ENCODE measurements at places on chromosomes 12 and 14.

- DNase-seq, result no peak
Observed at GRCh38 chr12:85530456-85530855, 250.4 kb downstream of the ALX1 start.

- no peak for DNase-seq
Observed at GRCh38 chr12:58106195-58106594, 164.8 kb downstream of the ATP23 start.

GRCh38 chr12:48903982-48904411 lies 21.3 kb downstream of the FKBP11 start:
- peak; percentile 96 for DNase-seq

- DNase-seq, result no peak
Observed at GRCh38 chr12:87870493-87871460, 158.4 kb downstream of the C12orf50 start.

- peak; percentile 88 for DNase-seq
Observed at GRCh38 chr12:94231709-94232108, 83.3 kb downstream of the PLXNC1 start.

DNA sequence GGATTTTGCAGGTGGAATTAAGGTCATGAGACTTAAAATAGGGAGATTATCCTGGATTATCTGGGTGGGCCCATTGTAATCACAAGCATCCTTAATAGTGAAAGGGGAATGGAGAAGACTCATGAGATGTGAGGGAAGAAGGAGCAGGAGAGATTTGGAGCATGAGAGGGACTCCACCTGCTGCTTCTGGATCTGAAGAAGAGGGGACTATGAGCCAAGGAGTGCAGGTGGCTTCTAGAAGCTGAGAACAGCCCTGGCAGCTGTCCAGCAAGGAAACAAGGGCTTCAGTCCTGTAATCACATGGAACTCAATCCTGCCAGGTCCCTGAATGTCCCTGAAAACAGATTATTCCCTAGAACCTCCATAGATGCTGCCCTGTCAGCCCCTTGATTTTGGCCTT lies 67.8 kb downstream of the PELI2 start:
- no peak for DNase-seq

GRCh38 chr12:75317784-75318183 lies 12.3 kb downstream of the CAPS2 start:
- peak; percentile 46 for DNase-seq

DNA sequence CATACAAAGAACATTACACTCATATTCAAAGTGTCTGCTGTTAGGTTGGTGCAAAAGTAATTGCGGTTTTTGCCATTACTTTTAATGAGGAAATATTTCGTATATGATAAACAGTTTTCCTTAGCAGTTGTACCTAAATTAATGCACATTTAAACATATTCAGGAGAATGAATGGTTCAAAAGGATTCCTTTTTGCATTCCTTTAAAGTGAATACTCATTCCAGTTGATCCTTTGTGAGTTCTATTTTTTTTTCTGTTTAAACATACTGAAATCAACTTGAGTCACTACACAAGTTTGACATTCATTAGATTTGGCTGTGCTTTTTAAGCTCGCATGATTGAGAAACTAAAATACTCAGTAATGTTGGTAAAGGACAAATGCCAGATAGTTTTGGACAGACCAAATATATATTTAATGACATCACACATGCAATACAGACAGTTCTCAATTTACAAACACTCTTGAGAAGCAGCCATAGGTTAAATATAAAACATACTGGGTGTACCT lies 13.8 kb upstream of the SLC38A2 start:
- DNase-seq, result no peak

DNA sequence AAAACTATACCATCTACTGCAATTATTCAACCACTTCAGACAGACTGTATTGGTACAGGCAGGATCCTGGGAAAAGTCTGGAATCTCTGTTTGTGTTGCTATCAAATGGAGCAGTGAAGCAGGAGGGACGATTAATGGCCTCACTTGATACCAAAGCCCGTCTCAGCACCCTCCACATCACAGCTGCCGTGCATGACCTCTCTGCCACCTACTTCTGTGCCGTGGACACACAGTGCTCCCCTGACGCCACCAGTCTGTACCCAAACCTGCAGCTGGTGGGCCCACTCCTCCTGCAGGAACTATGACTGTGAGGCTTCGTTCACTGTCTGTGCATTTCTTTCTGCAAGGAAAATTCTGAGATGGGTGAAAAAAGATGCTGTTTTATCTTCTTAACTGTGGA lies 284.7 kb downstream of the DAD1 start:
- DNase-seq, result no peak

DNA sequence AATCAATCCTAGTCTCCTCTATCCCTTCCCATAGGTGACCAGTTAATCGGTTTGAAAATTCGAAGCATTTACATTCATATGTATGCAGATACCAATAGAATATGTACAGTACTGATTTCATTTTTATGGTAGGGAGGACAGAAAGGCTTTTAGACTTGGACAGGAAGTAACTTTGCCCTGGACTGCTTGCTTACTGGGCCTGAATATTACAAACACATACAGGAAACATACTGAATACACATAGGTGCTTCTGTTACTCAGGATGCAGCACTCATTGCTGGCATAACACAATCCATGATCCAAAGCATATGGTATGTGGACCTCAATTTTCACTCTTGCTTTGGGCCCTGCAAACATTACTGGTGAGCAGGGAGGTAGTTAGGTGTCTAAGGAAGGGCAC lies 71.1 kb downstream of the CATSPERB start:
- DNase-seq, result no peak

- DNase-seq, result no peak
Observed at GRCh38 chr12:98439471-98439951, 75.9 kb upstream of the TMPO start.

- DNase-seq, result no peak
Observed at GRCh38 chr12:91074851-91075250, 17.0 kb upstream of the KERA start.

- DNase-seq, result peak; percentile 51
Observed at GRCh38 chr14:37594971-37595808, at the start of the genes FOXA1 and TTC6. FOXA1 (minus strand) TSS chr14:37595249; CDS start chr14:37594972, 277 bp downstream. TTC6 (plus strand) TSS chr14:37595629; CDS start chr14:37622065, 26,436 bp downstream.

DNA sequence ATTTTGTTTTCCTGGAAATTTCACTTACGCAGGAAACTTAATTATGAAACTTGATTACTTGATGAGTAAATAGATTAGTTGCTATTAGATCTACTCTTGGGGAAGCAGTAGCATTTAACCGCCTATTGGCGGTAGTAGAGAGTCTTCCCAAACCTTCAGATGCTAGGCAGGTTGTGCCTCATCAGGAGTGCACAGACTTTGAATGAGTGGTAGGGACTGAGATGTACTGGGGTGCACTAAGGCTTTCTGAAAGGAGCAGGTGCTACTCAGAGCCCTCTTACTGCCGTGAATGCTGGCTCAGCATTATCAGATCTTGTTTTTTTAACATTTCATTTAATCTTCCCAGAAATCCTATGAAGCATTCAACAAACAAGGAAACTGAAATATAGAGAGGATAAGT lies 7.7 kb downstream of the GATC start:
- peak; percentile 76 for DNase-seq

- no peak for DNase-seq
Observed at GRCh38 chr12:6275928-6276887, 34.3 kb upstream of the PLEKHG6 start.

DNA sequence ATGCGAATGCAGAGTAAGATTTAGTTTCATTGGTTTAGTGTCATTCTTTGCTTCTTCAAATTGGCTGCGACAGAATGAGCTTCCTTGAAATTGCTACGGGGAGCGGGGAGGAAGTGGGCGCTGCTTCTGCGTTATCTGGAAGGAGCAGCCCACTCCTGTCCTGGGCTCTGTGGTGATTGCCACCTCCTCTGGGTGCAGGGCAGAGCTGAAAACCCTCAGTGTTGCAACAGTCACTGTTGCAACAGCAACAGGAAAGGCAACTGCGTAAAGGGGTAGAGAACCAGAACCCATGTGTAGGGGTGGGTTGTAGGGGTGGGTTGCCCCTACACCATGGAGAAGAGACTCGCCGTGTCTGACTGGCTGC lies 57.7 kb downstream of the MAX start:
- peak; percentile 99 for DNase-seq

GRCh38 chr12:45928309-45928708 lies 62.1 kb downstream of the SCAF11 start:
- no peak for DNase-seq

DNA sequence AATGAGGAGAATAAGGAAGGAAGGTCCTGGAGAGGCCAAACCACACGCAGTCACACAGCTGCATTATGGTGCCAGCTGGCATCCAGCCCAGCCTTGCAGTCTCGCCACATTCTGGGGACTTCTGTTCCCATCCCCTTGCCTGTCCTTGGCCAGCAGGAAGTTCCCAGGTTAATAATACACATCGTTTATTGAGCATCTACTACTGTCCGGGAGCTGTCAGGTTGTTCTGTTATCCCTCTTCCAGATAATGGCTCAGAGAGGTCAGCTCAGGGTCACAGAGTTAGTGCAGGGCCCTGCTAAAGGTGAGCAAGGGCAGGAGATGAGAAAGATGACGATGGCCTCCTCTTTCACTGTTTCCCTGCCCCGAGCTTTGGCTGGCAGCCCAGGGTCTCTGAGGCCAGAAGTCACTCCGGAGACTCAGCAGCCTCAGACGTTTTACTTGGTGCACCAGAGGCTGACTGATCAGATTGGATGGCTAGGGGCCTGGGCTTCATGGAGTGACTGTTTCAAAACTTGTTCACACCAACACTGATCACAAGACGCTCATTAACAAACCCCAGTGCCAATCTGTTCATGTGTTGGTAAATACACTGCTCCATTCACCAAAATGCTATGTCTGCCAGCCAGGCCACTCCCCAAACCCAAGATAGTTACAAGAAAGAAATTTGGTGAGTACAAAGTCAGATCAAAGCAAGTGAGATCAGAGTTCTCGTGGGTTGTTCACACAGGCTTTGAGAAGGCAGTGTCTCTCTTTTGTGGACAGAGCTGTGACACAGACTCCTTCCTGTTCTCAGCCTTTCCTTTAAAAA lies 79.2 kb downstream of the B4GALNT3 start:
- peak; percentile 81 for DNase-seq

DNA sequence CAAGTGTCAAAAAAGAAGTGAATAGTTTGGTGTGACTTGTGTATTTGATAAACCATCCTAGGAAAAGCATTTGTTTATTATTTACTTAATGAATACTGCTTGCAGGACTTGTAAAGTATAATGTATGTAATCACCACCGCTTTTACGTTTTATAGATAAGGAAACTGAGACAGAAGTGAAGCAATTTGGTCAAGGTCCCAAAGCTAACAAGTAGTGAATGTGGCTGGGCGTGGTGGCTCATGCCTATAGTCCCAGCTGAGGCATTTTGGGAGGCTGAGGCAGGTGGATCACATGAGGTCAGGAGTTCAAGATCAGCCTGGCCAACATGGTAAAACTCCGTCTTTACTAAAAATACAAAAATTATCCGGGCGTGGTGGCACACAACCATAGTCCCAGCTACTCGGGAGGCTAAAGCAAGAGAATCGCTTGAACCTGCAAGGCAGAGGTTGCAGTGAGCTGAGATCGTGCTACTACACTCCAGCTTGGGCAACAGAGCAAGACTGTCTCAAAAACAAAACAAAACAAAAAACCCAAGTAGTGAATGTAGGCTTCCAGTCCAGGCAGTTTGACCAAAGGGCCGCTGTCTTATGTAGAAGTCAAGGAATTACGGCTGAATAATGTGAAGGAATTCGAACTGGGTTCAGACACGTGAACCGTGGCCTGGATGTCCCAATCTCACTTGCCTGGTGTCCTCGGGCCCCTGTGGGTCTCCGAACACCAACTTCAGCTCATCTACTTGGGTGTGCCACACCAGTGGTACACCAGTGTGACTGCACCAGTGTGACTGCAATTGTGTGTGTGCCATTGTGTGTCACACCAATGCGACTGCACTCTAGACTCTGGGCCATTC lies 88.3 kb upstream of the MED13L start:
- no peak for DNase-seq

GRCh38 chr14:93952829-93953228 lies 23.5 kb downstream of the ASB2 start:
- no peak for DNase-seq

- DNase-seq, result peak; percentile 3
Observed at GRCh38 chr14:26008290-26008689, 589.5 kb downstream of the NOVA1 start.

- DNase-seq, result peak; percentile 27
Observed at GRCh38 chr12:26721800-26722199, 111.2 kb downstream of the ITPR2 start.

DNA sequence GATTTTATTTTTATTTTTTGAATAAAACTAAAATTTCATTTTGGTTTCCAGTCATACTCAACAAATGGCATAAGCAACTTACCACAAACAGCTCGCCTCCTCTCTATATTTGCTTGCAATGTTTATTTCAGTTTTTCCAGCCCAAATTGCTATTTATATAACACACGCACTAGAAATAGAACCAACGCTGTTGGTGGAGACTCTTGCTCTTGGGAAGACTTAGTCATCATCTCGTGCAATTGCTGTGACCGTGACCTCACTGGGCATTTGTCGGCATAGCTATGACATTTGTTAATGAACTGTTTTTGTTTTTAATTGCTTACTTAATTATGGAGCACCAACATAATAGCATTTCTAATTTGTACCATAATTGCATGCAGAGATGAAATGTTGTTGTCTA lies 153.1 kb upstream of the OTX2 start:
- DNase-seq, result no peak

DNA sequence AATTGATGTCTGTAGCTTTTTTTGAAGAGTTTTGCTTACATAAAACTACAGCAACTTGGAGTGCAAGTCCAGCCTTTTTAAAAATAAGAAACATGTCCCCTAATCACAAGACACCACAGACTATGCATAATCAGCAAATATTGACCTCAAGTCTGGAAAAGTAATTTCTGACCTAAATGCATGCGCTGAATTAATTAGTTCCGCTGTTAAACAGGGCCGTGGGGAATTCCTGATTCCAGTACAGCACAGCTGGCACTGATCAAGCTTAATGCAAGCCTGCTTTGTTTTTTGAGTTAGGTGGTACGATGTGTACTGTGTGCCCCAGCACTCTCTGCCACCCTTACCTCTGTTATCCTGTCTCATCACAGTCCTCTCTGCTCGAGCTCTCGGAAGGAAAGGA lies 9.2 kb downstream of the MLH3 start:
- no peak for DNase-seq

GRCh38 chr14:87960013-87960787 lies 32.8 kb downstream of the GALC start:
- peak; percentile 12 for DNase-seq

GRCh38 chr12:110431957-110432587 lies 18.1 kb downstream of the ARPC3 start:
- DNase-seq, result no peak

Data from hematopoietic multipotent progenitor cell treated with erythropoietin and hydrocortisone succinate and interleukin-3 and kit ligand, for 4 days (in vitro differentiated cells).